ENCODE measurements at places on chromosomes 2 and 18. TPM values are rescaled to one million over a fixed set of nuclear protein-coding genes. Genes with fewer than 3 reads are reported as not detected.

DNA sequence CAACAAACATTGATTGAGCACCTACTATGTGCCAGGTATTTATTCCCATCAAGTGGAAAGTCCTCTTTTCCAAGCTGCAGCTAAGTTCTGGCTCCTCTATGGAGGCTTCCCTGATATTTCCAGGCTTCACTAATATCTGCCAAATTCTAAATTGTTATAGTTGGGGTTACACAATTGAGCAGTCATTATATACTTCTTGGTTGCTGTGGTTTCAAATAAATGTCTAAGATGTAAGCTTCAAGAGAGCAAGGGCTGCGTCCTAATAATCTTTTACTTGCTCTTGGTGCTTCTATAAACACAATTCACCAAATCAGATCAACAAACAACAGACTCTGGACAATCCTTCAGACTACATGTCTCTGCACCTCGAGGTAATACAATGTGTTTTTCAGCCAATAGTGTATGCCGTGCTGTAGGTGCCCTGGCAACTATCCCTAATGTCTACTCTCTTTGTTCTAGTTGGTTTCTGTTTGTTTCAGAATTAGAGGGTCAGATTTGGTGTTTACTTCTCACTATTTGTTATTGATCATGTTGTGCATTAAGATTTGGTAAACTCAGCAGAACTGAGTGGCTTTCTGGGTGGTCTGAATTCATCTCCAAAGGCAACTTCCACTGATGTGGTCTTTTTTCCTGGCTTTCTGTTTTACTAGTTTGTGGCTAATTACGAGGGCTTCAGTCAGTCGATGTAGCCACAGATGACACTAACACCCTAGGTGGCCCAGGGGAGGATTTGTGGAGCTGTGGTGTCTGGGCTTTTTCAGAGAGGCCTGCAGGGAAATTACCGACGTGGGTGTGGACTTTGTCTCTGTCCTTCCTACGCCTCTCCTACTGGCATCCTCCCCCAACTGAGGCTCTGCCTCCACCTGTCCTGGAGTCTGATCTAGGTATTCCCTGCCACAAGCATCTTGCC, 50.4 kb downstream of the CDCA7 start:
- no peak for DNase-seq

GRCh38 chr2:7377916-7378569, 460.8 kb downstream of the RNF144A start:
- DNase-seq: peak; percentile 29

GRCh38 chr18:22422909-22423548, 5.3 kb upstream of the CTAGE1 start:
- no peak for DNase-seq

DNA sequence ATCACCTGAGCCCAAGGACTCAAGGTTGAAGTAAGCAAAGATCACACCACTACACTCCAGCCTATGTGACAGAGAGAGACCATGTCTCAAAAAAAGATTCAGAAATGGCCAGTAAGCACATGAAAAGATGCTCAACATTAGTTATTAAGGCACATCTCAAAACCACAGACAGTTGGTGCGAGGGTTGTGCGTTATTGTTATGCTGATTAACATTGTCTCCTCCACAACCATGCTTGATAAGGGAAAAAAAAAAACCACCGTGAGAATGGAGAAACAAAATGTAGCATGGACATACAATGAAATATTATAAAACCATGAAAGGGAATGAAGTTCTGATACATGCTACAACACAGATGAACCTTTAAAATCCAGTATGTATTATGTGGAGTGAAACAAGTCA, 27.3 kb downstream of the MOB4 start:
- no peak for DNase-seq

- peak; percentile 51 for DNase-seq
Measured at GRCh38 chr2:61905372-61906185, at the start of gene COMMD1. Gene COMMD1 (plus strand): TSS chr2:61905674. CDS start chr2:61905679, 5 bp downstream.

GRCh38 chr2:199317646-199318045, 140.1 kb downstream of the SATB2 start:
- DNase-seq: no peak

- no peak for DNase-seq
Measured at GRCh38 chr2:56128235-56128634, 55.6 kb upstream of the CCDC85A start.

GRCh38 chr18:70366670-70367069, 77.8 kb downstream of the SOCS6 start:
- DNase-seq: no peak

HTR2B gene
- polyA plus RNA-seq: 20.5 TPM

RAX gene
- not detected for polyA plus RNA-seq

LHCGR gene
- 0.19 TPM for polyA plus RNA-seq

LDLRAD4 gene
- 10.9 TPM for polyA plus RNA-seq

AGAP1 gene
- 22.0 TPM for polyA plus RNA-seq

SLC4A5 gene
- 4.8 TPM for polyA plus RNA-seq

All from renal cortex interstitium (tissue), 15 donors.